ENCODE measurements at places on chromosomes 7 and 10.
A peak's percentile ranks its signal among the peaks of the same experiment; 100 is the strongest.

GRCh38 chr7:34761627-34762026 lies 103.6 kb downstream of the NPSR1 start:
- DNase-seq = no peak

DNA sequence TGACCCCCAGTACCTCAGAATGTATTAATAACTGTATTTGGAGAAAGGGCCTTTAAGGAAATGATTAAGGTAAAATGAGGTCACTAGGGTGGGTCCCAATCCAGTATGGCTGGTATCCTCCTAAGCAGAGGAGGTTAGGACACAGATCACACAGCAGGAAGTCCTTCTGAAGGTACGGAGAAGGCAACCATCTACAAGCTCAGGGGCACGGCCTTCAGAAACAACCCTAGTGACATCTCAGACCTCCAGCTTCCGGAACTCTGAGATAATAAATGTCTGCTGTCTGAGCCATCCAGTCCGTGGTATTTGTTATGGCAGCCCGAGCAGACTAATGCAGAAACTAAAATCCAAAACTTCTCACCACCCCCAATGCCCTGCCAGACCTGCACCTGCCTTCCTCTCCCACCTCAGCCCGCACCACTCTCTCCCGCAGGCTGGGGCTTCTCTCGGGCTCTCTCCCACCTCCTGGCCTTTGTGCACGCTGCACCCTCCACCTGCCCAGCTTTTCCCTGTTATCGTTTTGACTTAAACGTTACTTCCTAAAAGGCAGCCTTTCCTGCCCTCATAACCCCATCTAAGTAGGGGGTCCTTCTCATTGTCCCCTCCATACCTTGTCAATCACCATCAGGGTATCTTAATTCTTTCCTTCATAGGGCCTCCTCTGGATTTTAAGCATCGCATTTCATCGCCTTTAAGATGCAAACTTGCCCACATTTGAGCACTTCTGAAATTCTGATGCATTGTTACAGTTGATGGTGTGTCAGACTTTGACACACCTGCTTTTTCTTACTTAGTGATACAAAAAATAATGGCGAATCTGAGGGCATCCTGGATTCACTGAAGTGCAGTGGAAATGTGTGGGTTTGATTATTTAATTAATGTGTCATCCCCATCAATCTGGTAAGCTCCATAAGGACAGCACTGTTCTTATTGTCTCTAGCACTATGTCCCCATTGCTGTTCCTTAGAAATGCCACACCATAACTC lies 32.2 kb upstream of the AQP1 start:
- DNase-seq = no peak

DNA sequence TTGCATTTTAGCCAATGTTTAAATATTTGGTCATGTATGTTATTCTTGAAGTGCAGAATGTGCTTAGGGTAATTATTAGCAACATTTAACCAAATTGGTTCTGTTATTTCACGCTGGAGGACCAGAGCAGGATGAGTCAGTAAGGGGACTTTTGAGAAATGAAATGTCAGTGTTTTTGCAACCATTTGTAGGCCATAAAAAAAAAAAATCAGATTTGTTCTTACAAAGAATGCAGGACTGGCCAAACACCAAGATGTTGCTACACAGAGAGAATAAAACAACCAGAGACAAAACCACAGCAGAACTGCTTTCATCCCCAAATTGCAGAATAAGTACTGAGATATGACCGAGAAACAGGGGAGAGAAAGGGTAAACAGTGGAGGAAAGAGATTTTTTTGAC lies 62.1 kb downstream of the TPST1 start:
- DNase-seq = no peak

- DNase-seq = no peak
Observed at GRCh38 chr10:112799038-112799437, 151.0 kb upstream of the TCF7L2 start.

DNA sequence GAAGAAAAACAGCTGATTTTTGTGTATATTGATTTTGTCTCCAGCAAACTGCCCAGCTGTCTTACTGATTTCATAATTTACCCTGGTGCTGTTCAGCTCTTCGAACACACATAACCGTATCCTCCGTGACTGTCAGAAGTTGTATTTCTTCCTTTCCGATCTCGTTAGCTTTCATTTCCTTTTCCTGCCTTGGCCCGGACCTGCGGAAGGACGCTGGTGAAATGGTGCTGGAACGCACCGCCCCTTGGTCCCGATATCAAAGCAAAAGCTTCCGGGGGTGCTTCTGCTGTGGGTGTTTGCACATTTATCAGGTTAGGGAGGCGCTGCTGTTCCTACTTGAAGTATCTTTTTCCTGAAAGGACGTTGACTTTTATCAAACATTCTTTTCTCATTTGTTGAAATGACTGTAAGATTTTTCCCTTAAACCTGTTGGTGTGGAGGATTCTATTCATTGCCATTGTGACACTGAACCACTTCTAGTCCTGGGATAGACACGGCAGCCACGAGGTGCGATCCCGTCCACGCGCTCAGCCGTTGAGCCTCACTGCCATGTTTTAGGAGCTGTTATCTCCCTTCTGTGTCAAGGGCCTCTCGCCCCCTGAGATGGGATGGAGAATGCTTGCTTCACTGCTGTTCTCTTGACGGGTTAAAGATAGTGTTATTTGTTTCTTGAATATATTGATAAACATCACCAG lies 72.6 kb downstream of the FOXL3 start:
- peak; percentile 71 for DNase-seq

GRCh38 chr10:122344741-122345258 lies 29.7 kb upstream of the PLEKHA1 start:
- DNase-seq = no peak

DNA sequence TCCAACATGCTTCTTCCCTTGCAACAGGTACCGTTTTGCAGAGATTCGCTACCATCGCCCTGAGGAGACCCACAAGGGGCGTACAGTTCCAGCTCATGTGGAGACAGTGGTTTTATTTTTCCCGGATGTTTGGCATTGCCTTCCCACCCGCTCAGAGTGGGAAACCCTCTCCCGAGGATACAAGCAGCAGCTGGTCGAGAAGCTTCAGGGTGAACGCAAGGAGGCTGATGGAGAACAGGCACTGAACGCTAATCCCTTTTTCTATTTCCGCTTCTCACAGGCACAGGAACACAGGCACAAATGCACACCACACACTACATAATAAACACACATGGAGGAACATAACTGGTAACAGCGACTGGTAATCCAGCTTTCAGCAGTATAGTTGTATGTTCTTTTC lies 35.2 kb downstream of the CCAR1 start:
- DNase-seq = no peak

DNA sequence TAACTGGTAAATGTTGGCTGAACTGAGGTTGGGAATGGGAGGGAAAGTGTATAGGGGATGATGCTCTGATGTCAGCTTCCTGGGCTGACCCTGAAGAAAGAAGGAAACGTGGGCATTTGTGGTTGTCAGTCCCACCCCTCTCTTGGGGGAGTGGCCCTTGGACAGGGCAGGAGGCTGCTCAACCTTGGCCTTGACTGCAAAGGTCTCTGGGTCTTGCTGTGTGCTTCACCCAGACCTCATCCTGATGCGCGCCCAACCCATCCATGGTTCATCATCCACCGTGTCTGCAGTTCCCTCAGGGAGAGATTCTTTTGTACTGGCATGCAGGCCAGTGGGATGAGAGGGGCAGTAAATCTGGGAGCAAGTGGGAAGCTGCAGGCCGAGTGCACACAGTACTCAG lies 4.7 kb upstream of the ZYX start:
- no peak for DNase-seq

Data from CD4-positive, alpha-beta T cell treated with Interleukin-6 at 100 ng/mL for 8 hours (primary cell).